DMS153 (cell line): ENCODE measurements at places on chromosomes 4 and X.
A peak's percentile ranks its signal among the peaks of the same experiment; 100 is the strongest.

GRCh38 chrX:22760513-22761057, 239.2 kb upstream of the DDX53 start:
- no peak for DNase-seq

- no peak for DNase-seq
These were observed 38.3 kb upstream of the STAG2 start for GRCh38 chrX:123923211-123923610.

DNA sequence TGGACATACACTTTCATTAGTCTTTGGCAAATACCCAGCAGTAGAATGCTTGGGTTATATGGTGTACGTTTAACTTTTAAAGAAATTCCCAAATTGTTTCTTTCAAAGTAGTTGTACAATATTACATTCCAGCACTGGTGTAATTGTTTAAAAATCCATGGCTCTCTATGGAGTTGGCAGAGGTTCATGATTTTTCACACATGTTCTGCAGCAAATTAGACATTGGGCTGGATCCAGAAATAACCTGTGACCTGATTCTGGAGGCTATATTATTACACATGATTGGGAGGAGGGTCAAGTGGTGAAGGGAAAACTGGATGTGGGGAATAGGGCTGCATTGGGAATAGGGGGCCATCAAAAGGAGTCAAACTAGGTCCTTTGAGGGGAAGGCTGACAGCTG, 41.9 kb downstream of the MAMLD1 start:
- no peak for DNase-seq

GRCh38 chr4:96912716-96913115, 1072.8 kb downstream of the PDHA2 start:
- no peak for DNase-seq

DNA sequence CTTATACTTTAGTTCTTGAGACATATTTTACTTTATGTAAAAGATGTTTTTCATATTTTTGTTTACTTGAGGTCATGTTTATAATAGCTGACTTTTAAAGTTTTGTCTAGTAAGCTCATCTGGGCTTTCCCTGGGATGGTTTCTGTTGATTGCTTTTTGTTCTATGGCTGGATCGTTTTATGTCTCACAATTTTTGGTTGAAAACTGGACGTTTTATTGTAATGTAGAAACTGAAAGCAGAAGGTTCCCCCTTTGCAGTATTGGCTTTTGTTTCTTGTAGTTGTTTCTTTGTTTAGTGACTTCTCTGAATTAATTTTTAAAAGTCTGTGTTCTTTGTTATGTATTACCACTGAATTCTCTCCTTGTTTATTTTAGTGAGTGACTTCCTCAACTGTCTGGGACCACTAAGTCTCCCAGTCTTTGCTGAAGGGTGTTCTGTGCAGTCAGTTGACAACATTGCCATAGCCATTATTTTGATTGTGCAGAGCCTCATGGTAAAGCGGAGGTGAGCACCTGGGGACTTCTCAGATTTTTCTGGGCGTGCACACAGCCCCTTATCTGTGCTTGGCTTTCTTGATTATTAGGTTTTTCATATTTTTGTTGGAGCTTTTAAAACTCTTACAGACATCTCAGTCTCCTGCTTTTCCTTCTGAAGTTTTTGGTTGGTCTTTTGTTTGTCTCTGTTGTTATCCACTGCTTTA, 31.0 kb downstream of the KDM6A start:
- no peak for DNase-seq

GRCh38 chr4:53508446-53508845, 82.8 kb downstream of the LNX1 start:
- DNase-seq, result no peak

GRCh38 chr4:107379054-107379869, 340.8 kb downstream of the PAPSS1 start:
- DNase-seq, result no peak

GRCh38 chr4:74364652-74365491, at the start of gene EREG:
EREG (plus strand) TSS chr4:74365145; CDS start chr4:74365309, 164 bp downstream.
- DNase-seq, result no peak

GRCh38 chr4:1002631-1003251, 8.7 kb upstream of the FGFRL1 start:
- no peak for DNase-seq

DNA sequence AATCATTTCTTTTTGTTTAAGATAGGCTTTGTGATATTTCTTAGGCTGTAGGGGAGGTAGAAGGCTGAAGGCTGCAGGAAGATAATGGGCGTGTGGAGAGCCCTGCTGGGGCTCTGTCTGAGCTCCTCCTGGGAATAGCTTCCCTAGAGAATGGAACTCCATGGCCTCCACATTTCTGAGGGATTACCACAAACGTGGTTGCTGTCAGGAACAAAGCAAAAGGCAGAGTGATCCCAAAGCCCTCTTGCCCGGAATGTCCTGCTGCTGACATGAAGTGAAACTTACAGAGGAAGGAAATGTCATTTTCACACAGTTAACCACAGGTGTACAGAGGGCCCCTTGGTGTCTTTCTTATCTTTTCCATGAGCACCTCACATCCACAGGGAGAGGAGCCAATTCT, 89.3 kb downstream of the DDIT4L start:
- no peak for DNase-seq

DNA sequence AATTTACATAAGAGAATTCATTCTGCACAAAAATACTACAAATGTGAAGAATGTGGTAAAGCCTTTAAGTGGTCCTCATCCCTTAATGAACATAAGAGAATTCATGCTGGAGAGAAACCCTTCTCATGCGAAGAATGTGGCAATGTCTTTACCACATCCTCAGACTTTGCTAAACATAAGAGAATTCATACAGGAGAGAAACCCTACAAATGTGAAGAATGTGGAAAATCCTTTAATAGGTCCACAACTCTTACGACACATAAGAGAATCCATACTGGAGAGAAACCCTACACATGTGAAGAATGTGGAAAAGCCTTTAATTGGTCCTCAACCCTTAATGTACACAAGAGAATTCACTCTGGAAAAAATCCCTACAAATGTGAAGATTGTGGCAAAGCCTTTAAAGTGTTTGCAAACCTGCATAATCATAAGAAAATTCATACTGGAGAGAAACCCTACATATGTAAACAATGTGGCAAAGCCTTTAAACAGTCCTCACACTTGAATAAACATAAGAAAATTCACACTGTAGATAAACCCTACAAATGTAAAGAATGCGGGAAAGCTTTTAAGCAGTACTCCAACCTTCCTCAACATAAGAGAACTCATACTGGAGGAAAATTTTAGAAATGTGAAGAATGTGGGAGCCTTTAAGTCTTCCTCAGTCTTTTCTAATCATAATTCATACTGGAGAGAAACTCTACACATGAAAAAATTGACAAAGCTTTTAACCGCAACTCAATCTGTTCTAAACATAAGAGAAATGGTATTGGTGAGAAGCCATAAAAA, 37.4 kb downstream of the ZNF718 start:
- no peak for DNase-seq

DNA sequence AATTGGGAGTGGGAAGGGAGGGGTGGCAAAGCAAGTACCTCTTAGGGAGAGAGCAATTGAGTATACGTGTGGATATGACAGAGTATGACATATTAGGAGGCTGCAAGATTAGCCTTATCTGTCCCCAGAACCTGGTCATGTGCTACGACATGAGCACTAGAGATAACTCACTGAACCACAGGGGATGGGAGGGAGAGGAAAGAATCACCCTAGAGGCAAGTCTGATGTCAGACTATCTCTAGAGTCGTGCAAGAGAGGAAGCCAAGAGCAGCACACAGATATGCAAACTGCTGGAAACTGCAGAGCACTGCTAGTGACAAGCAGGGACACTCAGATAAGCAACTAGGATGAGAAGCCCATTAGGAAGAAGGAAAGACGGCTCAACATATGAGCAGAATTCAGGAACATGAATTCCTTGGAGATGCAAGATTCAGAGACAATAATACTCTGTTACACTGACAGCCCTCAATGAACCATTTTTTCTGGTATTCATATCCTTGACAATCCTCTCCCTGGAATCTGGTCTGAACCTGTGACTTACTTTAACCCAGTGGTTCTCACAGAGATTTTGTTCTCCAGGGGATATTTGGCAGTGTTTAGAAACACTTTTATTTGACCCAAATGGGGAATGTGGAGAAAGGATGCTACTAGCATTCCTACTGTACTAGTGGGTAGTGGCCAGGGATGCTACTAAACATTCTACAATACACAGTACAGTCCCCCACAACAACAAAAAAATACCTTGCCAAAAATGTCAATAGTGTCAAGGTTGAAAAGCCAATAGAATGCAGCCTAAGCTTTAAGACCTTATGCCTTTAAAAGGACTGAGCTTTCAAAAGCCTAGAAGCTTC, 84.0 kb upstream of the BMP2K start:
- no peak for DNase-seq

DNA sequence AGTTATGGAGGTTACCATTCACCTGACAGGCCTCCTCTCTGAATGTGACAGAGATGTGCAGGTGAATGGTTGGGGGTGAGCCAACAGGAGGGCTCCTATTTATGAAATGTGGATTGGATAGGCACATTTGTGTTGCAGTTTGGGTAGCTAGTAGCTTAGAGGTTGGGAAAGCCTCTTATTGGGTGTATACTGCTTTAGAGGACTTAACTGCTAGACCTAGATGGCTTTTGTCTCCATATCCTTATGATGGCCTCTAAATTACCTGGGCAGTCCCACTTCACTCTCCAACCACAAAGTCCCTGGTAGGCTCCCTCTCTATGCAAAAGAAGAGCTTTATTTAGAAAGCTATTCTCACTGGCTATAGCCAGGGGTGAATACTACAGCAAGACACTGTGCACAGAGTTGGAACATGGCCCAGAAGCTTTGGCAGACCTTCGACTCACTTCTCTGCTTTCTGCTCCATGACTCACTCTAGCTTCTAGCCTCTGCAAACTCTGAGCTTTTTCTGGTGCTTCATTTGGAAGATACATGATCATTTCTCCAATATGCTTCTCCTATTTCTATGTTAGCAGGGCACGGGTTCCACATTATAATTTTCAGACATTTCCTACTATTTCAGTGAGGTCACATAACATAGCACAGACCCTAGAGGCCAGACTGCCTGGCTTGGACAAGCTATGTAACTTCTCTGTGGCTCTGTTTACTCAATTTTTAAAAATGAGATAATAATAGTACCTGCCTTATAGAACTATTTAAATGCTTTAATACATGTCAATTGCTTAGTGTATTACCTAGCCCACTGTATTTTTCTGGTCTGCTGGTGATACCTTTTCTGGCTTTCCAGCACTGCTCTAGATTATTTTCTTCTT, 6.0 kb upstream of the VGLL1 start:
- DNase-seq, result peak; percentile 7

DNA sequence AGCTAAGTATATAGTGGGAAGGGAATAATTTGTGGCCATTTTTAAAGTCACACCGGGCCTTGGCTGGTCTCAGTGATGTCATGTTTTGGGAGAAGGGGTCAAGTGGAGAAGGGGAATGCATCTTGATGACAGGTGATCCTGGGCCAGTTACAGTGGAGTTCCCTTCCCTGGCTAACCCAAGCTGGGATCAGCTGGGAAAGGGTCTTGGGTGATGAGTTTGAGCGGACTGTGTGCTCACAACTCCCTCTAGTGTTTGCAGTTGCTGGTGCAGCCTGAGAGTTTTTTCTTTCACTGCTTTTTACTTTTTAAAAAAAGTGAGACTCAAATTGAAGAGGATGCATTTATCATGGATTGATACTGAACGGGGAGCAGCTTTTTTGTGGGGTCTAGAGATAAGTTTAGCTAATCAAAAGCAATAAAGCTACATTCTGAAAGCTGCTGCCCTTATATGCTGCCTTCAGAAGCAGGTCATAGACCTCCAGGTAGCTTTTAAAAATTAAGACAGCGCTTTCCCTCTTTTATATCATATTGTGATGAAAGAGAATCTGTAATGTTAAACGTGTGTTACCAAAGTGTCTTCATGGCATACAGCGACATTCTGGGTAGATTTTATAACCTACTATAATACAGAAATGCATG, 164.7 kb downstream of the DCLK2 start:
- peak; percentile 3 for DNase-seq

DNA sequence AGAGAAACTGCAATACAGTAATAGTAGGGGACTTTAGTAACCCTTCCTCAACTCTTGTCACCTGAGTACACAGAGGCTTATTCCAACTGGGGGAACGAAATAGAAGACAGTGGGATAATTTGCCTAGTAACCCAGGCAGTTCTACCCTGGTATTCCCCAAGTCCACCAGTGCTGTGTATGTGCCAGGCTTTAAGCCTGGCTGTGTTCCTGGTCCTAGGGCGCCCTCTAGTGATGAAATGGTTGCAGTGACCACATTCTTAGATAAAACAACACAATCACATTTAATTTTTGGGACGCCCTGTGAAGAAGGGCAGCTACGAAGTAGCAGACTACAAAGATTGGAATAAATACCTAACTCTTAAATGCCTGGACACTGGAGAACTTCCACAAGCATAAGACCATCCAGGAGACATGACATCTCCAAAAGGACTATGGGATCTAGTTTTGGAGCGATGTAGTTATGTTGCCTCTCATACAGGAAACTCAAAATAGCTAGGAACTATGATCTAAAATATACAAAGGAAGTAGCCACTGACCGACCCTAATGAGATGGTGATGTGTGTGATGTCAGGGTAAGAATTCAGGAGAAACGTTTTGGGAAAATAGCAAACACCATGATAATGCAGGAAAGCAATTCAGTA, 288.5 kb upstream of the ZCCHC13 start:
- no peak for DNase-seq

DNA sequence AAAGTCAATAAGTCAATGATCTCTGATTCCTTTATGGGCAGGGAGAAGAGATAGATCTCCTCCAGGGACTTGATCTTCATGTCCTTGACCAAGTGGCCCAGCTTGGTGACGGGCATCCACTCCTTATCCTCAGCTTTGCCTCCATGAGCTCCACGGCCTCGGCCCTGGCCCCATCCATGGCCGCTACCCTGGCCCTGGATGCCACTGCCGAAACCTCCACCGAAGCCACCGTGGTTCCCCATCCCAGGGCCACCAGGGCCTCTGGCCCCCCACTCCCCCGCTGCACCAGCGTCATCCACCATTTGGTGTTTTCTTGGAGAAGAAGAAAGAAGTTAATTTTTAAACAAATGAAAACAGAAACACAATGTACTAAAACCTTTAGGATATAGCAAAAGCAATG, 518.1 kb downstream of the GRXCR1 start:
- DNase-seq, result no peak

DNA sequence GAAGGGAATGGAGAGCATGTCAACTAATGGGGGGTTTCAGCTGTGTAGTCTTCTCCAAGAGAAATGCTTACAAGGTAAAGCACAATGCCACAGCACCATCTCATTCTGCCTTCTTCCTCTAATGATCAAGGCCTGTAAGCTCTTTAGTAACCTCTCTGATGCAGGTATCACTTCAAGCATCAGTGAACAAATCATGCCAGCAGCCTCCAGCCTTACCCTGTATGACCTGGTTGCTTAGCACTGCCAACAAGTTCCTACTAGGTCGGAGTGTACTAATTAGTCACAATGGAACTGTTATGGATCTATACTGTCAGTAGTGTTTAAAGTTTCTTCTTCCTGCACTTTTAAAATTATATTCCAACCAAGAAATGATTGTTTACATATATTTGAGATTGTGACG, 197.7 kb downstream of the GRID2 start:
- DNase-seq, result no peak
